Sigmoid colon (tissue), 7 donors: ENCODE measurements at places on chromosomes 6 and 20. TPM values are rescaled to one million over a fixed set of nuclear protein-coding genes. Genes with fewer than 3 reads are reported as not detected.

DNA sequence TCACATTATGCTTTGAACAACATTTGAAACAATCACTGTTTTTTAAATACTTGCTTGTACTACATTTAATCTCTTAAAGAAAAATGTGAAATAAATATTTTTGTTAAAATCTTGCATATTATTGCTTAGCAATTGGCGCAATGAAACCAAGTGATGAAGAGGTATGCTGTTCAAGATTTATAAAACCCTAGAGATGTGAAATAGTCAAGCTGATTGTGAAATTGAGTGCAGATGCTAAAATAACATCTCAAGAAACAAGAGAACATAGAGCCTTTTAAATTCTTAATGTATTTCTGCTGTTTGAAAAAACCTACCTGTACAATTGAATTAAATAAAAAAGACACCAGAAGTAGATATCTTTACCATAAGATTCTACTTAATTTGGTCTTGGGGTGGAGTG lies 179.2 kb upstream of the MCHR2 start:
- H3K27ac ChIP-seq: no peak overlapping the region
- no peak overlapping the region for H3K4me3 ChIP-seq
- H3K4me1 ChIP-seq: no peaks in the 10 kb centered on the region
- no peaks in the 10 kb centered on the region for H3K36me3 ChIP-seq
- H3K27me3 ChIP-seq: no peaks in the 10 kb centered on the region
- no peak for DNase-seq

DNA sequence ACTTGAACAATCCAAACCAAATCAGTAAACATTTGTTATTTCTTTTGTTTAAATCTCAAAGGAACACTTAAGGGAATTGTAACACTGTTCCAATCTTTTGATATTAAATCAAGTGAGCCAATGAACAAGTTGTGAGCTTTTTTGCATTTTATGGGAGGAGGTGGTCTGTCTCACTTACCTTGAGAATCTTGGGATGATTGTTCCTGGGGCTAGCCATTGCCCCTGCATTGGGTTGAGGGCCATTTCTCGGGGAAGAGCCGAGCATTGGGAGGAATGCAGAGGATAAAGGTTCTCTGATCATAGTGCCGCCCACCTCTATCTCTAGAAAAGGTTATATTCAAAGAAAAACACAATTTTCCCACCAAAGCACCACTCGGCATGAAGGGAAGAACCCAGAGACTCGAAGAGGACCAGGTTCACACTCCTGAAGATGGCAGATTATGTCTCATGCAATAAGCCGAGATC lies 13.8 kb upstream of the TFB1M start:
- H3K36me3 ChIP-seq: no peaks in the 10 kb centered on the region
- H3K4me1 ChIP-seq: no peaks in the 10 kb centered on the region
- H3K27ac ChIP-seq: no peak overlapping the region

DNA sequence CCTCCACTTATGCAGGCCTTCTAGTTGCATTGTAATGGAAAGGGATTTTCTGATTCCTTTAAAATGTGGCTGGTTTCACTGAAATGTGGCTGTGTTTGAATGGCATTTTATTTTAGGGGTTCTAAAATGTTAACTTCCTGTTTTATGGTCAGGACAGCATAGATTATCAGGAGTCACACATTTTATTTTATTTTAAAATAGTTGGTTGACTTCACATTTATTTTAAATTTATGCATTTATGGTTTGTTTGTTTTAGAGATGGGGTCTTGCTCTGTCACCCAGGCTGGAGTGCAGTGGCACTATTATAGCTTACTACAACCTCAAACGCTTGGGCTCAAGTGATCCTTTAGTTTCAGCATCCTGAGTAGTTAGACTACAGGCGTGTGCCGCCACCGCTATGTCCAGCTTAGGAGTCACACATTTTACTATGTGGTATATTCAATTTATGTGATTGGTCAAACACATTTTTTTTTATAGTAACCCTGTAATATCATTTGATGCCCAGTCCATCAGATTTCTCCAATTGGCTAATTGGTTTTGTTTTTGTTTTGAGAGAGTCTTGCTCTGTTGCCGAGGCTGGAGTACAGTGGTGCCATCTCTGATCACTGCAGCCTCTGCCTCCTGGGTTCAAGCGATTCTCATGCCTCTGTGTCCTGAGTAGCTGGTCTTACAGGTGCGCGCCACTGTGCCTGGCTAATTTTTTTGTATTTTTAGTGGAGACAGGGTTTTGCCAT lies 2.3 kb downstream of the DTD1 start:
- no peak overlapping the region for H3K27ac ChIP-seq
- H3K4me1 ChIP-seq: no peaks in the 10 kb centered on the region
- no peak for DNase-seq
- H3K27me3 ChIP-seq: no peaks in the 10 kb centered on the region

DNA sequence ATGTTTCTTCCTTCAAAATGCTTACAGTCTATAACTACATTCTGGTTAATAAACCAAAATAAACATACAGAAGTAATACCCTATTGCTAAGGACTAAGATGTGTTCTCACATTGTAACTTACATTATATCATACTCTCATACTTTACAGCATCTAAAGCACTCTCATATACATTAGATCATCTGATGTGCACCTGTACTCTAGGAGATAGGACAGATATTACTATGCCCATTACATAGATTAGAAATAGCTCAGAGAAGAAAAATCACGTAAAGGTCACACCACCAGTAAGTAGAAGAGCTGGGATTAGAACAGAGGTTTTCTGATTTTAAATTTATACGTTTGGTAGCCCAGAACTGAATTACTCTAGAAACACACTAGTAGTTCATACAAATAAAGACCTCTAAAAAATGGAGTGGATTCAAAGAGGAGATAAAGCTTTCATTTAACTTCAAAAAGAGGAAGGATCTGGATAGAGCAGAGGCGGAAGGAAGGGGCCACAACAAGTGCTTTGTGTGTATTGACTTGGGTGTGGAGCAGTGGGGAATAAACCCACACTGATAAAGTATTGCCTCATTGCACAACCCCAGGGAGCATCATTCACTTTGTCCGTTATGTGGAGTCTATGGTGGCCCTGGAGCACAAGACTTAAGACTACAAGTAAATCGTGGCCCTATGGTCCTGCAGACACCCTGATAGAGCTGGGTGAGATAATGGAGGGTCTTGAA lies 30.9 kb downstream of the SLC2A12 start:
- peak overlapping the region; percentile 0 for H3K27ac ChIP-seq
- H3K4me1 ChIP-seq: peaks cover 25% of the 10 kb centered on the region
- no peak for DNase-seq
- no peaks in the 10 kb centered on the region for H3K36me3 ChIP-seq

DNA sequence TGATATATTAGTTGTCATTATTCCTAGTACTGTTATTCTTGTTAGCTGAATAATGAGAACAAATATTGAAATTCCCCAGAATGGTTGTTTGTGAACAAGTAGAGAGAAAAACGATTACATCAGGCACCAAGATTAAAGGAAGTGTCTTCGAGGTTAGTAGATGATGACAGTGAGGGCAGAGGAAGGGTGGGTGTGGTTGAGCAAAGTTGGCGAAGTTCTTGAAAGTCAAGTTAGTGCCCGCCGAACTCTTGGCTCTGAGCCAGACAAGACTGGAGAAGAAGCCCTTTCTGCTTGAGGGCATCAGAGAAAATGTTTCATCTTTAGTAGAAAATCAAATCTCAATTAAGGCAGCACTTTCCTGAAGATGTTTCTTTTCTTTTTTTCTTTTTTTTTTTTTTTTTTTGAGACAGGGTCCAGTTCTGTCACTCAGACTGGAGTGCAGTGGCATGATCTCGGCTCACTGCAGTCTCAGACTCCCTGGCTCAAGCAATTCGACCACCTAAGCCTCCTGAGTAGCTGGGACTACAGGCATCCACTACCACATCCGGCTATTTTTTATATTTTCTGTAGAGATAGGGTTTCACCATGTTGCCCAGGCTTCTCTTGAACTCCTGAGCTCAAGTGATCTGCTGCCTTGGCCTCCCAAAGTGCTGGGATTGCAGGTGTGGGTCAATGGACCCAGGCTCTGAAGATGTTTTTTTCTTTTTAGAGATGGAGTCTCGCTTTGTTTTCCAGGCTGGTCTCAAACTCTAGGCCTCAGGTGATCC lies 77.1 kb downstream of the SGK1 start:
- no peaks in the 10 kb centered on the region for H3K4me1 ChIP-seq
- no peak overlapping the region for H3K4me3 ChIP-seq
- H3K36me3 ChIP-seq: no peaks in the 10 kb centered on the region
- H3K27me3 ChIP-seq: no peaks in the 10 kb centered on the region

GRCh38 chr20:40651151-40651550 lies 37.9 kb downstream of the MAFB start:
- no peaks in the 10 kb centered on the region for H3K36me3 ChIP-seq
- no peak overlapping the region for H3K27ac ChIP-seq
- H3K4me3 ChIP-seq: no peak overlapping the region
- no peak for DNase-seq
- H3K27me3 ChIP-seq: peaks cover 14% of the 10 kb centered on the region

The ZBTB2 gene
- total RNA-seq: 8.9 TPM

DNA sequence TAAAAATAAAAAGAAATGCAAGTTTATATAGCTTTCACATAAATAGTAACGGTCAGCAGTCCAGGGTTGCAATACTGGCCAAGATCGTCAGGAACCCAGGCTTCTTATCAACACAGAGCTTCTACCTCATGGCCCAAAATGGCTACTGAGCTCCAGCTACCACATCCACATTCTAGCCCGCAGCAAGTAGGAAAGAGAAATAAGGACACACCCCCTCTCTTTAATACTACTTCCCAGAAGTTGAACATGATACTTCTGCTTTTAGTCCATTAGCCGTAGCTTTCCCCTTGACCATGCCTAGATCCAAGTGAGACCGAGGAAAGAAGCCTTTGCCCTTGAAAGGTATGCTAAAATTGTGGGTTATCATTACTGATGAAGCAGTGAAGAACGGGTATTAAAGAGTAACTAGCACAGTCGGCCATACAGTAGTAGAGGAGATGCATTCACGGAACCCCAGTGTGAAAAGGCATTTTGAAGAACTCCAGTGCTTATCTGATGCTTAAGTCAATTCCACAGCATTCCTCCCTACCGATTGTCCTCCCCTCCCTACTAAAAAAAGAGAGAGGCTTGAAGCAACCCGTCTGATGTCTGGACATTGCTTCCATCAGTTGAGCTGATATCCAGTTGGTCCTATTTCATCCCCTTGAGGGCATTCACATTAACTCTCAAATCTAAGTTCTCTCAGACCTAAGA lies 226.9 kb upstream of the RREB1 start:
- no peak overlapping the region for H3K27ac ChIP-seq
- DNase-seq: no peak
- no peaks in the 10 kb centered on the region for H3K36me3 ChIP-seq
- no peaks in the 10 kb centered on the region for H3K27me3 ChIP-seq
- no peak overlapping the region for H3K4me3 ChIP-seq
- H3K4me1 ChIP-seq: no peaks in the 10 kb centered on the region

GRCh38 chr6:2563635-2564034 lies 187.1 kb downstream of the MYLK4 start:
- no peak for DNase-seq
- H3K36me3 ChIP-seq: no peaks in the 10 kb centered on the region
- no peak overlapping the region for H3K27ac ChIP-seq
- no peaks in the 10 kb centered on the region for H3K27me3 ChIP-seq
- H3K4me3 ChIP-seq: no peak overlapping the region

The MLN gene
- not detected for total RNA-seq

The YWHAB gene
- 80.3 TPM for total RNA-seq

The OPN5 gene
- total RNA-seq: not detected

GRCh38 chr6:134295953-134296553 lies 21.9 kb downstream of the SGK1 start:
- H3K36me3 ChIP-seq: no peaks in the 10 kb centered on the region
- H3K4me1 ChIP-seq: no peaks in the 10 kb centered on the region
- H3K4me3 ChIP-seq: no peak overlapping the region

DNA sequence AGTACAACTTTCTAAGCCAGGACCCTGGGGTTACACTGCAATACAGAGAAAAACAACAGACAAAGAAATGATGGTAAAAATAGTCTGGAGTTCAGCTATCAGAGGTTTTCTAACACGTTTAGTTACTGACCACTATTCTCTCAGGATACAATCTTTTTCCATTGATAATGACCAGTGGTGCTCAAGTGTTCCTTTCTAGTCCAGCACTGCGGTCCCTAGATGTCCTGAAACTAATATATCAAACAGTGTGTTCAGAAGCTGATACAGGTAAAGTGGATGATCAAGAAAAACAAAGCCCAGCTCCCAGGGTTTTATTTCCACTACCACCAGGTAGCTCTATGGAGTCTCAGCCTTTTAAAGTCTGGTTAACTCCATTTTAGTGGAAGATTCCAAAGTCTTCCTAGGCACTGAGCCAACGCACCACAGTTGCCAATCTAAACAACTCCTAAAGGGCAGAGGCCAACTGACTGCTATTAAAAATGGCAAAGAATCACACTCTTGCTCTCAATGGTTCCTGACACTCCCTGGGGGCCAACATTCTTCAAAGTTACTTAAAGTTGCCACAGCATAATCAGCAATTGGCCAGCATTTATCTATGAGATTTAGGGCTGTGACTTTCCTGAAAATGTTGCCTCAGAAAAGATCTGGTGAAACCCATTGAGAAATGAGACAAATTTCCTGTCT lies 38.2 kb downstream of the DZANK1 start:
- H3K36me3 ChIP-seq: no peaks in the 10 kb centered on the region
- H3K4me3 ChIP-seq: no peak overlapping the region
- H3K4me1 ChIP-seq: no peaks in the 10 kb centered on the region

- H3K36me3 ChIP-seq: no peaks in the 10 kb centered on the region
- no peaks in the 10 kb centered on the region for H3K4me1 ChIP-seq
- peak overlapping the region; percentile 53 for H3K4me3 ChIP-seq
- DNase-seq: peak; percentile 64
- no peak overlapping the region for H3K27ac ChIP-seq
These were observed 1.4 kb upstream of the POU3F2 start for GRCh38 chr6:98833057-98833306.

The ZKSCAN3 gene
- 5.6 TPM for total RNA-seq

The PACRG gene
- 6.9 TPM for total RNA-seq

DNA sequence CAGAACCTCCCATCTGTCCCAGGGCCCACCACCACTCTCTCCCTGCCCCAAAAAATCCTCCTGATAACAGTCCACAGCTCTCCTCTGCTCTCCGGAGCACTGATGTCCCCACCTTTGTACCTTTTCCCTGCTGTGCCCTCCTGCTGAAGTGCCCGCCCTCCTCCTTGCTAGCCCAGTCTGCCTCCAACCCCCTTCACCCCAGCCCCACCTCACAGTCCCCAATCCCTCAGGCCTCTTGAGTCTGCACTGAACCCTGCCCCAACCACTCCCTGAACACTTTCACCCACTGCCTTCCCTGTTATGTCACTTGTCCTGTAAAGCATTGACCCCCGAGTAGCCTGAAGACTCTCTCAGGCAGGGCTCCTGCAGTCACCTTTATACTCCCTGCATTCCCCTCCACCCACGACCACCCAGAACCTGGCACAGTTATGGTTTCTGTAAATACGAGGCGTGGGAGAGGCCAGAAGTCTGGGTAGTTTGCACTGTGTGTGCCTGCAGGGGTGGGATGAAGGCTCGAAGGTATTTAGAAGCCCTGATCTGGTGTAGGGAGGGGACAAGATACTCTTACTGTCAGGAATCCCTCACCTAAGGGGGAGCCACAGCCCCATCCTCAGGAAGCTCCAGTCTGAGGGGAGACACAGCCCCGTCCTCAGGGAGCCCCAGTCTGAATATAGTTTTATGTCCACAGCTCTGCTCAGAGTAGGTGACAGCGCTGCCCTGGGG lies 5.4 kb downstream of the GLP1R start:
- no peaks in the 10 kb centered on the region for H3K4me1 ChIP-seq
- peaks cover 40% of the 10 kb centered on the region for H3K27me3 ChIP-seq
- no peak for DNase-seq
- no peaks in the 10 kb centered on the region for H3K36me3 ChIP-seq
- H3K27ac ChIP-seq: no peak overlapping the region

The ANKRD66 gene
- total RNA-seq: not detected

The KHDC1L gene
- not detected for total RNA-seq

The TGM3 gene
- total RNA-seq: not detected
